Effector CD8-positive, alpha-beta T cell (primary cell): ENCODE measurements at places on chromosomes 12 and 14.

- DNase-seq, result no peak
Observed at GRCh38 chr14:89314274-89314673, 102.8 kb downstream of the FOXN3 start.

- DNase-seq, result no peak
Observed at GRCh38 chr12:88185988-88186387, 43.9 kb downstream of the TMTC3 start.

- DNase-seq, result no peak
Observed at GRCh38 chr14:102693006-102693755, 84.1 kb upstream of the TRAF3 start.

DNA sequence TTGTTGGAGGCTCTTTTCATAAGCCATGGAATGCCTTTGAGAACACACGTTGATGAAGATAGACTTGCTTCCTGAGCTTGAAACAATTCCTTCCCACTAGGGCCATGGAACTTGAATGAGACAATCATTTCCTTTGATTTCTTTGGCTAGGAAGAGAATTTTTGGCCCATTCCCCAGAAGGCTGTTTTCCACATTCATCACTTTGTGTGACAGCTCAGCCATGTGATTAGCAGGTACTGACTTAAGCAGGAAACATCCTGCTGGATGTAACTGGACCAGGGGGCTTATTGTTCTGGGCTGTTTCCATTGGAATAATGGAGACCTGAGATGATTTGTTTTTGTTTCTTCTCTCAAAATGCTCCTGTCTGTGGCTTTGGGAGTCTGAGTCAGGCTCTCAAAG, 469.8 kb upstream of the SEL1L start:
- DNase-seq, result no peak

- no peak for DNase-seq
Observed at GRCh38 chr12:100138048-100138802, 4.4 kb downstream of the BLTP3B start.

- DNase-seq, result no peak
Observed at GRCh38 chr12:50162230-50162629, 4.9 kb downstream of the CERS5 start.

- DNase-seq, result no peak
Observed at GRCh38 chr12:124542021-124542949, 25.1 kb downstream of the NCOR2 start.

GRCh38 chr14:72980863-72981262, 46.0 kb downstream of the ZFYVE1 start:
- DNase-seq, result no peak

- DNase-seq, result no peak
Observed at GRCh38 chr14:104093366-104094055, 8.0 kb downstream of the ASPG start.

- no peak for DNase-seq
Observed at GRCh38 chr14:36663404-36664321, 2.0 kb downstream of the PAX9 start.

GRCh38 chr12:108182096-108182495, 53.0 kb downstream of the WSCD2 start:
- DNase-seq, result no peak

GRCh38 chr12:47554046-47554653, 151.7 kb downstream of the RPAP3 start:
- no peak for DNase-seq

DNA sequence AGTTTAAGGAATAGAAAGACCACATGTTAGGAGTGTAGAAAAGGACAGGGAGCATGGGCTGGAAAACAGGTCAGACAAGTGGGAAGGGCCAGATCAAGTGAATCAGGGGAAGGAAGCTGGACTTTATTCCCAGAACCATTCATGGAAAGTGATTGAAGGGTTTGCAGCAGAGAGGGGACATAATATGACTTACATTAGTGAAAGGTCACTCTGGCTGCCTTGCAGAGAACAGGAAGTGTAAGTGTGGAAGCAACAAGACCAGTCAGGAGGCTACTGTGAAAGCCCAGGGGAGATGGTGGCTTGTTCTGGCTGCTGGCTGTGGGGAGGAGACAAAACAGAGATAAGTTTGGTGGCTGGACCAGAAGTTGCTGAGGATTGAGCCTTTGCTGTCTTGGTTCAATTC, 69.1 kb downstream of the VCPKMT start:
- no peak for DNase-seq

DNA sequence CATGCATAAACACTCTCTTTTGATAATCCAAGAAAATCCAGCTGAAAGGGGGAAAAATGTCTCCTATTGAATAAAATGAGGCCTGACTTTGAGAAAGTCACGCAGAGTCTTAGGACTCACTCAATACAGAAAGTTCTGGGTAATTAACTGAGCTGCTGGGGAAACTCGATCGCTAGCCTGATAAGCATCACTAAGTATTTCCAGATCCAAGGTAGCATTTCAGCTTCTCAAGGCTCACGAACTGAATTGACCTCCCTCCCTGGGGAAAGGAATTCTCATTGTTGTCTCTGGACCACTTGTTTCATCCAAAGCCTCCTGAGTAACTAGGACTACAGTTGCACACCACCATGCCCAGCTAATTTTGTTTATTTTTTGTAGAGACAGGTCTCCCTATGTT, 13.8 kb upstream of the ANAPC5 start:
- no peak for DNase-seq

DNA sequence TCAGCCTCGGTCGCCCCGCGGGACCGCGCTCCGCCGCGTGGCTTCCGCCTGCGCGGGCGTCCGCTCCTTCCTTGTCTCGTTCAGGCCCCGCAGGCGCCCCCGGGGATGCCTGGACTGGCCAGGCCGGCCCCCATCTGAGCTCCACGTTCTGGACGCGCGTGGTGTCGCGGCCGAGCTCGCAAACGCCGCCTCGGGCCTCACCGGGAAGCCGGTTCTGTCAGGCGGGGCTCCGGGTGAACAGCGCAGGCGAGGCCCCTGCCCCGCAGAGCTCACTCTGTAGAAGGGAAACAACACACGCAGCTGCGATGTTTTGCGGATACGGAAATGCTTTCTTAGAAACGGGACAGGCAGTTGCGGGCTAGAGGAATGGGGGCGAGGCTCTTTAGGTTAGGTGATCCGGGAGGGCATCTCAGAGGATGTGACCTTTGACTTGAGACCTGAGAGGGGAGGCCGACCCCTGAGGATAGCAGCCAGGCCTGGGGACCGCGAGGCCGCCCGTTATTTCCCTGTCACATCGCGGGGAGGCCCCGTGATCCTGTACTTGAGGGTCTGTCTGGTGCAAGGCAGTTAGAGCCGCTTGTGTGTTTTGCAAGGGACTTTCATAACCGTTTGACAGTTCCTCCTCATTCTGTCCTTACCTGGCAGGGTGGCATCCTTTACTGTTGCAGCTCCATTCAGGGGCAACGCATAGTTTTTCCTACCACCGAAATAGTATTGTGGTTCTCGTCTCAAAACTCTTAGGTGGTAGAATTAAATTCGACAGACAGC, 584 bp downstream of the VRK1 start:
- DNase-seq, result peak; percentile 10

GRCh38 chr14:91927191-91927590, 20.3 kb downstream of the FBLN5 start:
- no peak for DNase-seq

- no peak for DNase-seq
Observed at GRCh38 chr14:61483476-61483875, 162.1 kb downstream of the PRKCH start.

DNA sequence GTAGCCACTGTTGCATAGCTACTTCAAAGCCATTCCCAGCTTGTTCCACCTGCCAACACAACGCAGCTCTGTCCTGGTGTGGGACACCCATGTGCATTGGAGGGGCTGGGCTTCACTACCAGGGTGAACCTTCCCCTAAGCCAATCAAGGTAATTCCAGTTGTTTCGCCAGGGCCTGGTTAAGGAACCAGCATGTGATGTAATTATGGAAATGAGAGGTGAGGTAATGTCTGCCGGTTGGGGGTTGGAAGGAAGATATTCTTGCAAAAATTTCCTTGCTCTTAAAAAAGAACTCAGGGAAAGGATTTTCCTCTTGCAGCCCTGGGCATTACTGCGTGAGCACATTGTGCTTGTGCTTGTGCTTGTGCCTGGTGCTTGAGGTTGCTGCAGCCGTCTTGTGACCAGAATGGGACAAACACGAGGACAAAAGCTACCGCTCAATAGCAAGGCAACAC, 14.9 kb downstream of the TUBA1C start:
- no peak for DNase-seq

GRCh38 chr12:87760943-87761342, 268.3 kb downstream of the C12orf50 start:
- no peak for DNase-seq

- no peak for DNase-seq
Observed at GRCh38 chr14:92417759-92418158, 94.8 kb downstream of the SLC24A4 start.

DNA sequence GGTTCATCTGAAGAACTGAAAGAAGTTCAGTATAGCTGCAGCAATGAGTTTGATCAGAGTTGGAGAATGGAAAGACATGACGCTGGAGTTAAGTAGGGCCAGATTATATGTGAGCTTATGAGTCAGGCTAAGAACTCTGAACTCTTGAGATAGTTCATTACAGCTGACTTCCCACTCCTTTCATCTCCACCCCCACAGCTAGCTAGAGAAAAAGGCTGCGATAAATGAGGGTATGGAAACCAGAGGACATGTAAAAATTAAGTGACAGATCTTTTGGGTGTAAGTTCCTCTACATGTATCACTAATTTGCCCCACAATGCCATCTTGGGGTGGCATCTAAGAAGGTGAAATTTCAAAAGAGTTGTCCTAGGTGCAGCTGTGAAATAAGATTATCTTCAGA, 28.6 kb downstream of the PYM1 start:
- DNase-seq, result no peak

- DNase-seq, result no peak
Observed at GRCh38 chr12:113472191-113473121, 785 bp upstream of the LHX5 start.

GRCh38 chr12:104025771-104026170, 24.2 kb downstream of the GLT8D2 start:
- no peak for DNase-seq

DNA sequence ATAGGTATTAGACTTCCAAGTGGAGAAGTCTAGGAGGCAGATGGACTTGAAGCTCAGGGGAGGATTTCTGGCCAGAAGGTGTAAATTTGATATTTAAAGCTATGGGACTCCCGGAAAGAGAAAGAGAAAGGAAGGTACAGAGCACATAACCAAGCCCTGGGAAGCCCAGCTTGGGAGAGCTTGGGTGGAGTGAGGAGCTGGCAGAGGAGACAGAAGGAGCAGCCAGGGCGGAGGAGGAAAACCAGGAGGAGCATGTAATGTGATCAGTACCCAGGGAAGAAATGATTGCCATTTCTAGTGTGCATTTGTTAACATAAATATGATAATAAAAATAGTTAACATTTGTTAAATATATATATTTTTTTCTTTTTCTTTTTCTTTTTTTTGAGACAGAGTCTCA, 67.4 kb downstream of the KICS2 start:
- DNase-seq, result no peak

GRCh38 chr14:101072070-101072469, 168.5 kb upstream of the RTL1 start:
- DNase-seq, result no peak

GRCh38 chr14:45222485-45223262, 30.3 kb downstream of the MIS18BP1 start:
- no peak for DNase-seq

- no peak for DNase-seq
Observed at GRCh38 chr14:30874120-30874998, at the start of gene COCH. Gene COCH (plus strand): TSS chr14:30874559. CDS start chr14:30874939, 380 bp downstream.

DNA sequence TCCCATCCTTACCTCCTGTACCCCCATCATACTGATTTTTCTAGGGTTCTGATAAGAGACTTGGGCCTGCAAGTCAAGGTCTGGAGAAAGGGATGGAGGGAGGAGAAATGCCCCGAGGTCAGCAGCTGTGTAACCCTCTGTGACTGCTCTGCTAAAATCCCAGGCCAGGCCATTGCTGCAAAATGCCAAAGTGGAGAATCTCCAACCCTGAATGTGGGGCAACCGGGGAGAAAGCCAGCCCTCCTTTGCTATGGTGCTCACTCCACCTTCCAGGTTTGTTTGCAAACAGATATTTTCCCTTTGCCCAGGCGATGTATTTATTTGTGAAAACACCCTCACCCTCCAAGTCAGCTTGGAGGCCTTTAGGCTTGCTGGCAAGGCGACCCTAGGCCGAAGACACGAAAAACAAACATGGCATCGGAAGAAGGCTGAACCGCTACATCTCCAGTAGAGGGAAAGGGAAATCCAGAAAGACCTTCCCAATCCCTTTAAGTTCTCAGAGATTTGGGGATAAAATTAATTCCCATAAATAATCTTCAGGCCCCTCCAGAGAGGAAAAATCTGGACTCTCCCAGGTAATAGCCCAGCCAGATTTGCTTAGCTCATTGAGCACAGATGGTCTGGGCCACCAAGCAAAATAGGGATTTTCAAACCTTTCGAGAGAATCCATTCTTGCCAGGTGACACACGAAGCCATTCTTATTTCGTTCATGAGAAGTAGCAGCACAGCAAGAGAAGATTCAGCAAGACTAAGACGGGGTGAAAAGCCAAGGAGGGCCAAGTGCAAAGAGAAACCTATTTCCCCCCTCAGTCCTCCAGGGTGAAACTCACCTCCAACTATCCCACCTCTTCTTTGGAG, 1.3 kb upstream of the TBX5 start:
- no peak for DNase-seq

DNA sequence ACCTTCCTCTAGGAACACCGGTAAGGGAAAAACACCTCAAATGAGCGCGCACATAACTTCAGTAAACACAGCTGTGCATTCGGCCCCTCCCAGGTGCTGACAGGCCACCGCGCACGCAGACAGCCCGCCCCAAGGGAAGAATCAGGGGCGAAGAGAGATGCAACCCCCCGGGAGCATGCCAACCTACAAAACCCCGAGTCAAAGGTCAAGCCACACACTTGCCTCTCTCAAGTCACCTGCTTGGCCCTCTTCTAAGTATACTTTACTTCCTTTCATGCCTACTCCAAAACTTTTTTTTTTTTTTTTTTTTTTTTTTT, 2.3 kb upstream of the CYP46A1 start:
- no peak for DNase-seq

- DNase-seq, result peak; percentile 25
Observed at GRCh38 chr12:69240631-69240995, 1.2 kb downstream of the CPSF6 start.

GRCh38 chr12:9626291-9626690, 18.6 kb upstream of the KLRB1 start:
- DNase-seq, result no peak

- DNase-seq, result no peak
Observed at GRCh38 chr14:23153851-23154796, 29.3 kb downstream of the SLC7A8 start.

- no peak for DNase-seq
Observed at GRCh38 chr12:92446083-92446460, 256.7 kb upstream of the PLEKHG7 start.
